ENCODE measurements at places on chromosomes 7 and 10. TPM values are rescaled to one million over a fixed set of nuclear protein-coding genes. Genes with fewer than 3 reads are reported as not detected.

DNA sequence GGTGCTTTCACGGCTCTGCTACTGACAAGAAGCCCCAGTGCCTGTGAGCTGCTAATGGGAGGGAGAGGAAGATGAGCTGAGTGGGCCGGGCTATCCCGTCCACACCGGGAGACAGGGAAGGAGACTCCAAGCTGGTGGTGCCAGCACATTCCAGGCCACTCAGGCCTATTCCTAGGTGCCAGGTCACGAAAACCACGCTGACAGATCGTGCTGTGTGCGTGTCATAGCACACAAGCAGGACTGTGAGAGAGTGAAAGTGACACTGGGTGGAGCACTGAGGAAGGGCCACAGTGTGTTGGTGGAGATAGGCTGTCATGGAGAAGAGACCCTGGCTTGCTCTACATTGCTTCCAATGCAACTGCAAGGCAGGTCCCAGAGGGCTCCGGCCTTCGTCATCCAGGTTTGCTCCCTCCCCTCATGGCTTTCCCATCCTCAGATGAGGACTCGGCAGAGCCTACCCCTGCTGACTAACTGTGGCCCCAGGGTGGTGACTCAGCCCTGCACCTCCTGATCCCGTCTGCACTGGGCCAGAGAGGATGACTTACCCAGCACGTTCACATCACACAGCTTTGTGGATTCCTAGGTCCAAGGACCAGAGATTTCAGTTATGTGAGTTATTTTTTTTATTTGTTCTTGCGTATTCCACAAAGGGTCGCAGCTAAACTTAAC, 167.3 kb downstream of the EGFR start:
- H3K4me3 ChIP-seq = no peak overlapping the region
- no peaks in the 10 kb centered on the region for H3K4me1 ChIP-seq
- H3K27me3 ChIP-seq = no peaks in the 10 kb centered on the region
- H3K36me3 ChIP-seq = peaks cover 4% of the 10 kb centered on the region
- no peak overlapping the region for H3K27ac ChIP-seq

- peaks cover 17% of the 10 kb centered on the region for H3K4me1 ChIP-seq
- no peaks in the 10 kb centered on the region for H3K27me3 ChIP-seq
- H3K4me3 ChIP-seq = no peak overlapping the region
- peaks cover 18% of the 10 kb centered on the region for H3K36me3 ChIP-seq
- DNase-seq = no peak
- no peak overlapping the region for H3K27ac ChIP-seq
Measured at GRCh38 chr10:44973323-44974081, 5.1 kb downstream of the DEPP1 start.

ASNS gene
- 1.9 TPM for total RNA-seq

- no peaks in the 10 kb centered on the region for H3K4me1 ChIP-seq
- H3K36me3 ChIP-seq = no peaks in the 10 kb centered on the region
- H3K4me3 ChIP-seq = no peak overlapping the region
- no peak for DNase-seq
- H3K27ac ChIP-seq = no peak overlapping the region
- H3K27me3 ChIP-seq = no peaks in the 10 kb centered on the region
Measured at GRCh38 chr7:81394029-81394428, 375.8 kb downstream of the HGF start.

PAPOLB gene
- not detected for total RNA-seq

GRCh38 chr10:23512355-23513058, 73.6 kb downstream of the OTUD1 start:
- H3K27ac ChIP-seq = no peak overlapping the region
- H3K4me1 ChIP-seq = no peaks in the 10 kb centered on the region
- DNase-seq = no peak

GRCh38 chr10:50558371-50558770, 65.4 kb downstream of the SGMS1 start:
- no peak for DNase-seq
- peaks cover 53% of the 10 kb centered on the region for H3K4me1 ChIP-seq
- no peaks in the 10 kb centered on the region for H3K27me3 ChIP-seq
- no peaks in the 10 kb centered on the region for H3K36me3 ChIP-seq

GRCh38 chr10:90959826-90960225, 38.9 kb upstream of the ANKRD1 start:
- no peaks in the 10 kb centered on the region for H3K4me1 ChIP-seq
- H3K36me3 ChIP-seq = no peaks in the 10 kb centered on the region

DNA sequence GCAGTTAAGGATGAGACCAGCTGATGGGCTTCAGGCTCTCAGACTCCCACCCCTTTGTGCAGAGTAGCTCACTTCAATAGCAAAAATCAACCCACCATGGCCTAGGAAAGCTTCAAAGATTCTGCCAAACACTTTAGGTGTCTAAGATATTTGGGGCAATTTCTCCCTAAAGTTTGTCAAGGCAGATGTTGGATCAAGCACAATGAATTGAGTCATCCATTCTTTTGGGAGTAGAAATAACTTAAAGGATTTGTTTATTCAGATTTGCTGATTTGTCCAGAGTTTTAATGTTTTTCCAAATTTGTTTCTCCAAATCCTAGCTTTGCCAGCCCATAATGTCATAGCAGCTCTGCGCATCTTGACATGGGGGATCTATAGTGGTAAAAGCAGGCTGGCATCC, 855.1 kb downstream of the LRMDA start:
- H3K36me3 ChIP-seq = no peaks in the 10 kb centered on the region
- no peak overlapping the region for H3K27ac ChIP-seq
- DNase-seq = no peak
- no peak overlapping the region for H3K4me3 ChIP-seq

DNA sequence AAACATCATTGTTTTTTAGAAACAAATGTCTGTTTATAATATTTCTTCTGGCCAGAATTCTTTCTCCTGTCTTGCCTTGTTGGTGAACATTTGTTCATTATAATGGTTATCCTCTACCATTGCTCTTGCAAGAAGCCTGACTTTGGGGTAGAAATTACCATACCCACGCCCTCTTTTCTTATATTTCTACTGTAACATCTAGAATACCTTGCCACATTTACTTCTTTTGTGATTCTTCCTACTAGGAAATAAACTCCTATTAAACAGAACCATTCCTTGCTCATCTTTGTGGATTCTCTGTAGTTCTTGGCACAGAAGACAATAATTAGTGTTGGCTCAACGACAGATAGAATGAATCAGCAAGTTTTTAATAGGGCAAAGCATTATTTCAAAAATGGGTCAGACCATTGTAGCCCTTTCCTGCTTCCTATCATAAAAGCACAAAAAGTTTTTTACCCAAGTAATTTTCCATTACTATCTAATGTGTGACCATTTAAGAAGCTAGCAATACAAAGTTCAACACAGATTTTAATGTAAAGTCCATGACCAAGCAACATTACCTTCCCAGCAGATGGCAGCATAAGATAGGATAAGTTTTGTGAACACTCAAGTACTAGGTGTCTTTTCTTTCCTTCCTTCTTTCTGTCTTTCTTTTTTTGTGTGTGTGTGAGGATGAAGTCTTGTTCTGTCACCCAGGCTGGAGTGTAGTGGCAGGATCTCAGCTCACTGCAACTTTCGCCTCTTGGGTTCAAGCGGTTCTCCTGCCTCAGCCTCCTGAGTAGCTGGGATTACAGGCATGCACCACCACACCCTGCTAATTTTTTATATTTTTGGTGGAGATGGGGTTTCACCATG, 270.4 kb downstream of the HGF start:
- no peak overlapping the region for H3K27ac ChIP-seq
- no peak overlapping the region for H3K4me3 ChIP-seq
- peaks cover 6% of the 10 kb centered on the region for H3K4me1 ChIP-seq

- H3K4me3 ChIP-seq = no peak overlapping the region
- H3K27ac ChIP-seq = no peak overlapping the region
- no peak for DNase-seq
- no peaks in the 10 kb centered on the region for H3K27me3 ChIP-seq
- no peaks in the 10 kb centered on the region for H3K36me3 ChIP-seq
- H3K4me1 ChIP-seq = no peaks in the 10 kb centered on the region
Measured at GRCh38 chr7:18387191-18387735, 108.3 kb upstream of the HDAC9 start.

DNA sequence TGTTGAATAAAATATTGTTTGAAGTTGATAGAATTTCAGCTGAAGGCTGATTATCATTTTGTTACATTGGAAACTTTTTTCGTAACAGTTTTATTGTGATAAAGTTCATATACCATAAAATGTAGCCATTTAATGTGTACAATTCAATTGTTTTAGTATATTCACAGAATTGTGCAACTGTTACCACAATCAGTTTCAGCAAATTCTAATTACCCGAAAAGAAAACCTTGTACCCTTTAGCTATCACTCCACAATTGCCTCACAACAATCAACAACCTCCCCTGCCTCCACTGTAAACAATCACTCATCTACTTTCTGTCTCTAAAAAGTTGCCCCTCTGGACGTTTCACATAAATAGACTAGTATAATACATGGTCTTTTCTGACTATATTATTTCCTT, 179.7 kb upstream of the BET1 start:
- H3K4me3 ChIP-seq = no peak overlapping the region
- no peaks in the 10 kb centered on the region for H3K4me1 ChIP-seq
- H3K36me3 ChIP-seq = no peaks in the 10 kb centered on the region
- H3K27me3 ChIP-seq = no peaks in the 10 kb centered on the region
- DNase-seq = no peak

DNA sequence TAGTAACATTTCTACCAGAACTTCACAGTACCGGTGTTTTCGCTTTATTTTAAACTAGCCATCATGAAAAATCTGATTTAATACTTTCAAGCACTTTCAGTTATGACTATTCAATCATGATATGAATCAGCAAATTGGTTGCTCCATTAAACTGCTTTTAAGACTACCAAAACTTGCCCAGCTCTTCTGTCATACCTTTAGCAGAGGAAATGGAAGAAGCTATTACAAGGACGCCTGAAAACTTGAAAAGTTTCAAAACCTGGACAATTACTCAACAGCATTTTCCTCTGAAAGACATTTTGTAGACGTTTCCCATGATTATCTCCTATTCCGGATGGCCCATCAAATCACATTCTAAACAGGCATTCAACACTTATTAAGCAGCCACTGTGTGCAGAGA, 2.0 kb downstream of the JAZF1 start:
- H3K36me3 ChIP-seq = no peaks in the 10 kb centered on the region
- no peaks in the 10 kb centered on the region for H3K4me1 ChIP-seq
- H3K27ac ChIP-seq = no peak overlapping the region
- no peaks in the 10 kb centered on the region for H3K27me3 ChIP-seq

DNA sequence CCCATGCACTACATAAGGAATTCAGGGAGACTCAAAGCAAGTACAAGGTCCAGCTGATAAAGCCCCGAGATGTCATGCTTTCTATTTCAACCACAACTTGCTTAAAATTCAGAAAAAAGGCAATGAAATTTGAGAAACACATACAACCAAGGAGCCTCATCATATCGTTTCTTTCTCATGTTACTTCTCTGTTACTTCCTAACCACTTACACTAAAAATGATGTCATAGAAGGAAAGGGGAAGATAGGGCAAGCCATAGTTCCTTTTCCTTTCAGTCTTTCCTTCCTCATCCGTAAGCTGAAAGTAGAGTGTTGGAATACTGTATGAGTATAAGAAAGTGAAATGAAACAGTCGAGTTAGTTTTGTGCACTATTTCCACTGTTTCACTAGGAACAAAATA, 27.9 kb upstream of the CDK14 start:
- no peak overlapping the region for H3K27ac ChIP-seq
- H3K4me1 ChIP-seq = peaks cover 10% of the 10 kb centered on the region
- H3K4me3 ChIP-seq = no peak overlapping the region
- no peaks in the 10 kb centered on the region for H3K36me3 ChIP-seq
- no peak for DNase-seq
- no peaks in the 10 kb centered on the region for H3K27me3 ChIP-seq

DNA sequence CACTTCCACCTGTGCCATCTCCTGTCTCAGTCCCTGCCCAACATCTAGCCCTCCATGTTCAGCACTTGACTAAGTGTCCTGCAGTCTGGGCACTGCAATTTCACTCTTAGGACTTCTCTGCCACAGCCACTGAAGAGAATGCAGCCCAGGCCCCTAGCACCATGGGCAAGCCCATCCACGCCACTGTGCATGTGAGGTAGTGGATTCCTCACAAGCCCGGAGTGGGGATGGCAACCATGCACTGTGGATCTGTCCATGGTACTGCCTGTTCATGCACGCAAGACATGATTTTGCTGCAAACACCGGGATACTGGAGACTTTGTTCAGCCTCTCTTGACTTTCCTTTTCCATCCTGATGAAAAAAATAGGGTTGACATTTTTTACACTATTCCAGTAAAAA, 12.3 kb downstream of the DDC start:
- no peak overlapping the region for H3K4me3 ChIP-seq
- H3K27ac ChIP-seq = no peak overlapping the region
- no peaks in the 10 kb centered on the region for H3K4me1 ChIP-seq
- no peaks in the 10 kb centered on the region for H3K27me3 ChIP-seq

CH25H gene
- total RNA-seq = not detected

- H3K4me3 ChIP-seq = no peak overlapping the region
- no peaks in the 10 kb centered on the region for H3K4me1 ChIP-seq
- no peaks in the 10 kb centered on the region for H3K36me3 ChIP-seq
- DNase-seq = no peak
- no peaks in the 10 kb centered on the region for H3K27me3 ChIP-seq
Measured at GRCh38 chr10:112583236-112583939, 136.4 kb downstream of the VTI1A start.

DNA sequence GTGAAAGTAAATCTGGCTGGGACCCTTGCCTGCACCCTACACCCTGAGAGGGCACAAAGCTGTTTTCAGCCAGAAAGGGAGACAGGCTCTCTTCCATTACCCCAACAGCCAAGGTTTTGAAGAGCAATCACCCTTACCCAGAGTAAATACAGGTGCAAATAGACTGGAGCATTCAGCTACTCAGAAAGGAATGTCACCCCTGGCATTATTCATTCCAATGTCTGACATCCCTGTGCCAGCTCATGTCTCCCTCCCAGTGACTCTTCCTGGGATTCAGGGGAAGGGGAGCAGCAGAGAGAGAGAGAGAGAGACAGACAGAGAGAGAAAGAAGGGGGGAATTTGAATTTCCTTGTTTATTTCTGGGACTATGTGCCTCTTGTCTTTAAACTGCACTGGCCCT, 611.8 kb downstream of the SORCS3 start:
- no peak overlapping the region for H3K4me3 ChIP-seq
- H3K27me3 ChIP-seq = no peaks in the 10 kb centered on the region
- H3K36me3 ChIP-seq = no peaks in the 10 kb centered on the region
- DNase-seq = no peak
- no peaks in the 10 kb centered on the region for H3K4me1 ChIP-seq
- H3K27ac ChIP-seq = no peak overlapping the region

CHN2 gene
- 48.0 TPM for total RNA-seq

CCDC172 gene
- total RNA-seq = not detected

AKR1C4 gene
- total RNA-seq = 471 TPM

CYP2E1 gene
- total RNA-seq = 3,856 TPM

POT1 gene
- total RNA-seq = 8.8 TPM
